Stimulated activated CD4-positive, alpha-beta T cell treated with anti-CD3 and anti-CD28 coated beads, TNF-alpha, amount 100 ng/mL, for 1 hour (primary cell): ENCODE measurements at places on chromosomes 7 and 10.

DNA sequence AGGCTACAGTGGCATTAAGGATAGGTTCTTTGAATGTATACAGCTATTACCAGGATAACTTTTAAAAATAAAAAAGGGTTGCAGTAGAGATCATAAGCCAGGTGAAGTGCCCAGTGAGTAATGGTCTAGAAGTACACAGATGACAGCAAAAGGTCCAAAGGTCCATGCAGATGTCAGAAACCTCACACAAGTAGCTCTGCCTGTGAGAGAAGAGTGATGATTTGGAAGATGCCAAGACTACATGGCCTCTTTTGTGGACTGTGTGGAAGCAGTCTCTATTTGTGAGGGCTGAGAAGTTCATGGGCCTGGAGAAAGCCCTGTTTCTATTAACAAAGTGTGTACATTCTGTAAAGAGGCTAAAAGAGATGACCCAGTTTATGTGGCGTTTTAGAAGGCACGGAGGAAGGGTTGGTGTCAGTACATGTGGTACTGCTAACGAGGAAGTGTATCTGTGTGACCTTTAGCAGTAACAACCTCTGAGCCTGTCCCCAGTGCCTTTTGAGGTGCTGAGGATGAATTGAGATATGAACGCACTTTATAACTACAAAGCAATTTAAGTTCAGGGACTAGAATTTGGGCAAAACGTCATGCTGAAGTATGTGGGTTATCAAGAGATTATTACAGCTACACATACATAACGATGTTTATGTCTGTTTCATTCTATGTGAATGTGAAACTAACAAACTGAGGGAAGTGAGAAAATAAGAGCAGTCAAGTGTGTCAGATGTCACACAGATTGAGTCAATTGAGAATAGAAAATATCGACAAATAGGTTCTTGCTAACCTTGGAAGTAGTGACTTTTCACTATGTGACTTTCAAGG lies 7.6 kb downstream of the CYCS start:
- DNase-seq, result no peak

DNA sequence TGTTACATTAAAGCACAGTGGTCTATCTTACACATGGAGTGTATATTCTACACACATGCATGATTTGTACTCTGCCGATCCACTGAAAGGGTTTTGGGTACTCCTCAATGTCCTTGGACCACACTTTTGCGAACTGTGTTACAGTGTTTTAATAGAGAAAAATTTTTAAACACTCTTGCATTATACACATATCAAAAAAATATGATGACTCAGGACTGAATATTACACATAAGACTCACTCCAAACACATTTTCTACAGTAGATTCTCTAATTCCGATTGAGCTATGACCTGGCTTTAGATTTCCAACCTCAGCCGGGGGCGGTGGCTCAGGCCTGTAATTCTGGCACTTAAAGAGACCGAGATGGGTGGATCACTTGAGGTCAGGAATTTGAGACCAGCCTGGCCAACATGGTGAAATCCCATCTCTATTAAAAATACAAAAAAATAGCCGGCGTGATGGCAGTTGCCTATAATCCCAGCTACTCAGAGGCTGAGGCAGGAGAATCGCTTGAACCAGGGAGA lies 222.4 kb downstream of the CACNA2D1 start:
- no peak for DNase-seq

- DNase-seq, result no peak
Measured at GRCh38 chr10:43765516-43765915, 116.8 kb upstream of the ZNF32 start.

GRCh38 chr10:18205098-18205834 lies 65.0 kb downstream of the CACNB2 start:
- DNase-seq, result no peak

- peak; percentile 4 for DNase-seq
Measured at GRCh38 chr7:74617180-74617744, 40.3 kb upstream of the GTF2I start.

- no peak for DNase-seq
Measured at GRCh38 chr7:90111-91063, 102.0 kb upstream of the FAM20C start.

- no peak for DNase-seq
Measured at GRCh38 chr10:99941942-99942820, 67.6 kb downstream of the DNMBP start.

GRCh38 chr7:121045090-121045489 lies 56.6 kb downstream of the CPED1 start:
- no peak for DNase-seq

- no peak for DNase-seq
Measured at GRCh38 chr10:30158325-30158960, 99.1 kb upstream of the JCAD start.
